CD4-positive, alpha-beta T cell treated with Interleukin-2 at 100 ng/mL for 4 hours (primary cell): ENCODE measurements at places on chromosomes 1 and 21.

- no peak for DNase-seq
Measured at GRCh38 chr1:179950651-179951050, 4.0 kb upstream of the CEP350 start.

DNA sequence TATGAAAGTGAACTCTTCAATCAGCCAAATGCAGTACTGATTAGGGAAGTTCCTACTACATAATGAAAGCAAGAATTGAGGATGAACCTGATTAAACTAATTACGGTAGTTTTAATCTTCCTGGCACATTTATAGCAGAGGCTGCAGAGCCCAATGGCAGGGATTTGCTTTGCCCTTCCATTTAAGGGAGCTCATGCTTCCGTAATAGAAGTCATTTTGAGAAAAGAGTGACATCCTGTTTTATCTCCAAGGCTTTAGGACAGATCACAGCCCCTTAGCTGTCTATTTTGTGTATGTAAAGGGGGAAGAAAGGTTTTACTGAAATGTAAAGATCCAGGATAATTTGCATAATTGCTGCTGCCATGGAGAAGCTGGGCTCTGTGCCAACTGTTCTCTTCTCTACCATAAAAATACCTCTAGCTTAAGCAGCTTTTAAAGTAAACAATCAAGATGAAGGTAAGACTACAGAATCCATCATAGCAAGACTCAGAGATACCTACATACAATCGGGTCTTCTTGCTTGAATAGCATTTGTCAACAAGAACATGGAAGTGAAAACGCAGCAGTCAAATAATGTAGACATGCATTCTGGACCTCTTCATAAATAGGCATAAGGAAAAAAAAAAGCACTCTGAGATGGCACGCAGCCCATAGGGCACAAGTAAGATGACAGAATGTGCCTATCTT, 62.5 kb downstream of the ASH1L start:
- DNase-seq = no peak

DNA sequence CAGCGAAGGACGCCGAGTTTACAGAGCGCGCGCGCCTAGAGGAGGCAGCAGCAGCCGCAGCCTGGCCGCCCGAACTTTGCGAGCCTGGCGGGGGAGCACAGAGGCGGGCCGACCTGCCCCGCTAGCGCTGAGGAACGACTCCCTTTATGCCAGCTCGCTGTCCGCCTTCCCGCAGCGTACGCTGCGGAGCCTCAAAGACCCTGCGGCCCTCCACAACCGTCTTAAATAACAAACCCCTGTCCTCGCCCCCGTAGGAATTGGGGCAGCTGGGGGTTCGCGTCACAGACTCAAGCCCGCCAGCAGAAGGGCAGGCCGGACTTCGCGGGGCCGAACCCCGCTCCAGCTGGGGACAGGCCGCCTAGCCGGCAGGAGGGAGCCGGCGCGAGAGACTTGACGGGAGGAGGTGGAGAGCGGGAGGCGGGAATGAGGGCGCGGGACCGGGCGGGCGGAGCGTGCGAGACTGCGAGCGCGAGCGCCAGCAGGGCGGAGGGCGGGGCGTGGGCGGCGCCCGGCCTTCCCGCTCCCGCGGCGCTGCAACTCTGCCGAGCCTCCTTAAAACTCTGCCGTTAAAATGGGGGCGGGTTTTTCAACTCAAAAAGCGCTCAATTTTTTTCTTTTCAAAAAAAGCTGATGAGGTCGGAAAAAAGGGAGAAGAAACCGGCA, 1.8 kb upstream of the CDKN2C start:
- DNase-seq = peak; percentile 82

DNA sequence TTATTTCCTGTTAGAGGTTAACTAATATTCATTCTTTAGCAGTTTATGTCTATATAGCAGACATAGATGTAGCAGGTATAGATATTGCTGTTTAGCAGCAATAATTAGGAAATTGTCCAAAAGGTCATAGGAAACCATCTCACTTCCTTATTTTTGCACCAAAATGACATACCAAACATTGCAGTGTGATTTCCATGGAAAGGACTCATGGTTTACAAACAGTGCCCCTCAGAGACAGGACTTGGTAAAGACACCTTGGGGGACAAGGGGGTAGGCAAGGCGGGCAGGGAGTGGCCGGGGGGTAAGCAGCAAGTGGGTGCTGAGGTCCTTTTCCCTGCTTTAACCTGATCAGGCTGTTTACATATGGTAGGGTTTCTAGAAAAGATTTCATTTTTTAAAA, 30.5 kb downstream of the BATF3 start:
- DNase-seq = no peak

DNA sequence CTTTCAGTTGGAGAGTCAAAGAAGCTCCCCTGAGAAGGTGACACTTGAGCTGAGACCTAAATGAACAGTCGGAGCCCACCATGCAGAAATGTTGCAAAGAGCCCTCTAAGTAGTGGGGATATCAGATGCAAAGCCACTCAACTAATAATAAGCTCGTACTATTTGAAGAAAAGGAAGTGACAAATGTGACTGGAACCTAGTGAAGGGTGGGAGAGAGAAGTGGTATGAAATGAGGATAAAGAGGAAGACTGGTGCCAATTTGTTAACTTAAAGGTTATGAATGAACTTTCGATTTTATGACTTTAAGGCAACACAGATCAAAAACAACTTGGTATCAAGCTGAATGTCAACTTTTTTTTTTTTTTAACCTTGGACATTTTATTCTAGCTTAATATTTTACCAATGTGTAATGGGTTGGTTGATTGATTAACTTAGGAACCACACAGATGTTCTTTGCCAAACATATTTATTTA, 14.7 kb downstream of the LYPLAL1 start:
- DNase-seq = no peak

- DNase-seq = no peak
Measured at GRCh38 chr21:35336534-35336933, 287.4 kb upstream of the RUNX1 start.

- DNase-seq = peak; percentile 62
Measured at GRCh38 chr1:237562242-237562823, 328.4 kb downstream of the ZP4 start.

DNA sequence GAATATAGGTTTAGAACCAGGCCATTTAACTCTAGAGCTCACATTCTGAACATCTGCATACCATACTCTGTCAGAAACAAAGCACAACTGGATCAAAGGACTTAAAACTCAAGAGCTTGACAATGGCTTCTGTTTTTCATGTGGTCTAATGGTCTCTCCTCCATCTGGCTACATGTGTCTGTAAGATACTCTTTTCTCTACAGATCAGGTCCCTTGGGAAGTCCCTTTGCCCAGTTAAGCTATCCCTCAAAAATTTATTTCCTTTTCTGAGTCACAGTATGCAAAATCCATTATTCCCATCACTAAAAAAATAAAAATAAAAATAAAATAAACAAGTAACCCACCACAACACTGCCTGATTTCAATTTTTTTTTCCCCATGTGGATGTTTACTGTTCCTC, 357.0 kb upstream of the PRMT6 start:
- no peak for DNase-seq

- no peak for DNase-seq
Measured at GRCh38 chr1:44151332-44151731, 9.9 kb upstream of the KLF18 start.

DNA sequence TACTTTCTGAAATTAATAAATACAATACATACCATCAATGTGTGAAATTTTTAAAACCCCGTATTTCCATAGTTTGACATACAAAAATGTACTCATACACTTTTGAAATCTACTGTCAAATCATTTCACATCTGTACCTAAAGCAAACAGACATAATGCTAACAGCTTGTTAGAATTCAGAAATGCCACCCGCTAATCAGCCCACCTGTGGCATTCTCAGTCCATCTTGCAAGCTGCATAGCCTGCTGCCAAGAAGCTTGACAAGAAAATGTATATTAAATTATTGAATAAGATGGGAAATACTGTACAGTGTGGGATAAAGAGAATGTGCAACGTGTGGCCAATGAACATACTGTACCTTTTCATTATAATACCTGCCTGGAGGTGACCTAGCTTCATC, 55.1 kb downstream of the ZBTB18 start:
- no peak for DNase-seq

DNA sequence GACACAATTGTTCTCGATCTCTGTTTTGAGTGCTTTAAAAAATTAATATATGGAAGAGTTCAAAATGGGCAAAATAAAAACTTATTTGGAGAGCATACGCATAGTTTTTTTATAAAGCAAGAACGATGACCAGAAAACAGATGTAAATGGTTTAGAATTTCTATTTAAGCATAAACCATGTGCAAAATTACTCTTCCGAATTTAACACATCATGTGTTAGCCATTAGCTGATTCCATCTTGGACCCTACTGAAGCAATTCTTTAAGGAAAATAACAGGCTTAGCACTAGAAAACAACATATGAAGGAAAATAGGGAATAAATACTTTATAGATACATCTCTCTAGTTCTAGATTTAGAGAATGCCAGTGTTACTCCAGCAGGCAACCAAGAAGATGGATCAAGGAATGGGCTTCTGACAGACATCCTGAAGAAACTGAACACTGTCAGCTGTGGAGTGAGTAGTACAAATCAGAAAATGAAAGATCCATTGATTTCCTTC, 26.7 kb downstream of the CDC7 start:
- no peak for DNase-seq

DNA sequence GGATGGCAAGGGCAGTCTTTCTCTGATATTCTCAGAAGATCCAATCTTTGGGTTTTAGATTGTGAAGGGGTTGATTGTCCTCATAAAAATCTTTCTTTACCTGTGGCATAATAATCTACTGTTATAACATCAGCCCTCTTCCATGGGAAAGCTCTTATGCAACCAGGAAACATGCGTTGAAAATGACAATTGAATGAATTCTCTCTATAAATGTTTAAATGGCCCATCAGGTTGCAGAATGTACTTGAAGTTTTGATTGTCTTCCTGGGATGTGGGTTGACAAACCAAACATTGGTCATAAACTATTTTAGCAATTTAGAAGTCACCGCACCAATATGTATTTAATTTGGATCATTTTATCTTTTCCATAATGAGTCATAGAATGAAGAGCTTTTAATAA, 31.7 kb upstream of the ITLN1 start:
- DNase-seq = no peak

DNA sequence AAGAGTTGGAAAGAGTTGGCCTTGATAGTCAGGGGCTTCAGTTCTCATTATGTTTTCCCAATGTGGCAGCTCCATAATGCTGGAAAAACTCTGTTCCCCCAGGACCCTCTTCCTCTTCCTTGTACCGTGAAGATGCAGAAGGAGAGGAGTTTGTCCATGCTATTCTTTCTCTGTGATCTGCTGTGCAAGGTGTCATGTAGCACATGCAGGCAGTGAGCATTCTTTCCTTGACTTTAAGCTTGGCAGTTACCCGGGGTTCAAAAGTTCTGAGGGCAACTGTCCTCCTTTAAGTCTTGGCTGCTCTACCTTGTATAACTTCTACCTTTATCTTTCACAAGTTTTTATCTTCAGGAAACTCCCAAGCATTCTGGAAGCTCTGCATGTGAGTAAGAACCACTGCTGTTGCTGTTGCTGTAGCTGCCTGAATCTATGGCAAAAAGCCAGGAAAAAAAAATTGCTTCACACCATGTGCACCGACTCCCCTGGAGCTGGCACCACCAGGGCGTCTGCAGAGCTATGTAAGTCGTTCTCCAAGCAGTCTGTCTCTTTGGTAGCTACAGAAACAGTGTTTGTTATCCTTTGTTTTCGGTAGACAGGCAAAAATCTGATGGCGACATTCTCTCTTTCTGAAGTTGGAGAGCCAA, 42.7 kb upstream of the SLC16A1 start:
- DNase-seq = no peak

- DNase-seq = no peak
Measured at GRCh38 chr1:41672173-41672572, 187.7 kb upstream of the EDN2 start.

DNA sequence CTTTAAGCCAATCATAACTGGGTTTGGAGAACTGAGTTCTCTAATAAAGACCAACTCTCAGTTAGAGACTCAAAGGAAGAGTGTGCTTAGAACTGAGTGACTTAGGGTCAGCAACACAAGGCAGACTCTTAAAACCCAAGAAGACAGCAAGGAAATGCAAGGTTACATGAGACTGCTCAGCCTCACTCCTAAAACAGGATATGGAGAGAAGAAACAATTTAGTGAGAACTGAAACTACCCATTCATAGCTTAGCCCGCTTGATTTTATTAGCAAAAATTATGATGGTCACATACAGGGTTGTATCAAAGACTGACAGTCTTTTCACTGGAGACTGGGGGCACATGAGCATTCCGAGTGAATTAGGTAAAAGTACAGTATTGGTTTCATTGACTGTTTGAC, 78.9 kb upstream of the DMRTA2 start:
- no peak for DNase-seq

GRCh38 chr1:48790397-48790796, 13.7 kb upstream of the BEND5 start:
- DNase-seq = no peak

- DNase-seq = no peak
Measured at GRCh38 chr1:183291216-183291762, 105.2 kb downstream of the LAMC2 start.

DNA sequence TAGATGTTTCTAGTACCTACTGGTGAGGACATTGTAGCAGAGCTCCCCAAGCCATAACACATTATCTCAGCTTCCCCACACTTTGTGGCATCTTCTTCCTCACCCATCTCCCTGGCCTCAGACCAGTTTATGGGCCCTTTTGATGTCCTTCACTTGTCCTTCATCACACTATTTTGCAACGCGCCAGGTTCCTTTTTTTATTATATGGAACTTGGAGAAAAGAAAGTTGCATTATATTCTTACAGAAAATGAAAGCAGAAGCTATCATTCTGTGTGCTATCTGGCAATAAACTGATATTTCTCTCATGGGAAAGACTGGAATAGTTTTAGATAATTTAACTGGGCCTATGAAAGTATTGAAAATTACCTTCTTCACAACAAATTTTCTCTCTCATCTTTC, 196.9 kb upstream of the ETV3 start:
- DNase-seq = no peak

GRCh38 chr1:47438165-47439016, 547 bp downstream of the FOXD2 start:
- peak; percentile 32 for DNase-seq

DNA sequence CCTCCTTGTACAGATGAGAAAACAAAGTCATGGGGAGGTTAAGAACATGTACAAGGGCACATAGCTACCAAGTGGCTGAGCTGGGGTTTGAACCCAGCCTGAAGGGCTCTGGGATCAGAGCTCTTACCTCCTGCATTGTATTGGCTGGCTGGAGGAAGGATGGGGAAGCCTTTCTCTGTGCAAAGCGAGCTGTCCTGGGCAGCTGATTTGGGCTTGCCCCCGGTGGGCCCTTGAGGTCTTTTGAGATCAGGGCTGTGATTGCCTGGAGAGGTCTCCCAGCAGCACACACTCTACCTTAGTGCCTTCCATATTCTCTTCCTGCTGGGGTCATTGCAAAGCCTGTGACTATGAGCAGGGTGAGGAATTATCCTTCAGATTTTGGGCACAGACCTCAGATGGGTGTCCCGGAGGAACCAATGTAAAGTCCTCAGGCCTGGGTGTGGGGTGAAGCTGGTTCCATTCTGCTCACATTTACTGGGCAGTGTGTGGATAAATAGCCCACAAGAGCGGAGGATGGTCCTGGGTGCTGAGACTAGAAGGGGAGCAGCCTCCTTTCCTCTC, 53.3 kb upstream of the EPS8L3 start:
- DNase-seq = no peak
